ENCODE measurements at places on chromosomes 1 and 21.

DNA sequence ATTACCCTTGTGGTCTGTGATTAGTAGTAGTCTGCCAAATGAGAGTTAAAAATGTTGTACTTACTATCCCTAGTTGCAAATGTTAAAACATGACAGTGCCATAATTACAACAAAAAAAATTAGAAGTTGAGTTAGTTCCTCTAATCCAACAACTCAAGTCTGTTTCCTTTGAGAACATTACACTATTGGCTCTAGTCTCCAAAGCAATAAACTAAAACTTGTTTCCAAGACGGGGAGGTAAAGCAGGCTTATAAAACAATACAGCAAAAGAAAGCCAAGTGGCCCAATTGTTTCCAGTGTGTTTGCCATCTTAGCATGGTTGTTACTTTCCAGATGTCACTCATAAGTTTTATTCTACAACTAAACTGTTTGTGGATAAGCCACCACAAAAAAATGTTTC is 11.6 kb downstream of the KYAT3 start:
- no peak for DNase-seq

- DNase-seq = no peak
Observed at GRCh38 chr1:39085174-39085573, 59.0 kb downstream of the NDUFS5 start.

DNA sequence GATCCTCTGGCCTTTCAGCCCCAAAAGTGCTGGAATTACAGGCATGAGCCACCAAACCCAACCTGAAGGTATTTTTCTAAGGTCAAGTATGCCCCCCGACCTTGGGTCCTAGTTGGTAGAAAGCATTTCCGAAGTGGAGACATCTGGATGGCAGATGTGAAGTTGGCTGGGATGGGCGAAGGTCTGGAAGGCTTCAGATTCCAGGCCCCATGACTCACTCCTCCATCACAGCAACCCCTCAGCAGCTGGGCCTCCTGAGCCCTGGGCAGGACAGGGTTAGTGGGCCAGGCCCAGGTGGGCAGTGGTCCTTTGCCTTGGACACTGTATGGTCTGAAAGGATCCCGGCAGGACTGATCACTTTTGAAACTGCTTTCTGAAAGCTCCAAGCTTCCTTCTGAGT is 23.3 kb downstream of the NAV1 start:
- DNase-seq = no peak

DNA sequence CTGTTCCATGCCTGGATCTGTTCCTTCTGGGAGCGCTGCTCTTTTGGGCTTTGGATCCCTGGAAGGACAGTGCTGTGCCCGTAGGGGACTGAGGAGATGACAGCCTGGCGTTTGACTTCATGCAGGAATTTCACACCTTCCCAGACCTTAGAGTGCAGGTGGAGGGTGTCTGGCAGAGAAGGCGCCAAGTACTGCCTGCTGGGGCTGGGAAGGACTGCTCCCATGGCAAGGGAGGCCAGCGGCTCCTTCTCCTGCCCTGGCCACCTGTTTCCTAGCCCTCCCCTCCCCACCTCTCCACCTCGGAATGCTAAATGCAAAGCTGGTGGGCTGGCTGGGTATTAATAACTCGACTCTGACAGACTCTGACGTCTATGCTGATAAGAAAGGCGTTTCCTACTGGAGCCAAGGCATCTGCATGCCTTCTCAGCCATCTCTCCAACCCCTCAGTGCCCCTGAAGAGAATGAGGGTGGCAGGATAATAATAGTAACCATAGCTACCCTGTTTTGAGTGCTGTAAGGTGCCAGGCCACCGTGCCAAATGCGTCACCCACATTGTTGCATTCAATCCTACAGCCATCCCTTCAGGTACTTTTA is 17.5 kb upstream of the PDIK1L start:
- DNase-seq = no peak

DNA sequence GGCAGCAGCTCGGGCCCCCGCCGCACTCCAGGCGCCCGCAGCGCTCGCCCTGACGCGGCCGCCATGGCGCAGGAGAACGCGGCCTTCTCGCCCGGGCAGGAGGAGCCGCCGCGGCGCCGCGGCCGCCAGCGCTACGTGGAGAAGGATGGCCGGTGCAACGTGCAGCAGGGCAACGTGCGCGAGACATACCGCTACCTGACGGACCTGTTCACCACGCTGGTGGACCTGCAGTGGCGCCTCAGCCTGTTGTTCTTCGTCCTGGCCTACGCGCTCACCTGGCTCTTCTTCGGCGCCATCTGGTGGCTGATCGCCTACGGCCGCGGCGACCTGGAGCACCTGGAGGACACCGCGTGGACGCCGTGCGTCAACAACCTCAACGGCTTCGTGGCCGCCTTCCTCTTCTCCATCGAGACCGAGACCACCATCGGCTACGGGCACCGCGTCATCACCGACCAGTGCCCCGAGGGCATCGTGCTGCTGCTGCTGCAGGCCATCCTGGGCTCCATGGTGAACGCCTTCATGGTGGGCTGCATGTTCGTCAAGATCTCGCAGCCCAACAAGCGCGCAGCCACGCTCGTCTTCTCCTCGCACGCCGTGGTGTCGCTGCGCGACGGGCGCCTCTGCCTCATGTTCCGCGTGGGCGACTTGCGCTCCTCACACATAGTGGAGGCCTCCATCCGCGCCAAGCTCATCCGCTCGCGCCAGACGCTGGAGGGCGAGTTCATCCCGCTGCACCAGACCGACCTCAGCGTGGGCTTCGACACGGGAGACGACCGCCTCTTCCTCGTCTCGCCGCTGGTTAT is 2.8 kb downstream of the KCNJ9 start:
- peak; percentile 57 for DNase-seq

GRCh38 chr1:117544509-117545109 is 61.2 kb upstream of the TENT5C start:
- DNase-seq = no peak

DNA sequence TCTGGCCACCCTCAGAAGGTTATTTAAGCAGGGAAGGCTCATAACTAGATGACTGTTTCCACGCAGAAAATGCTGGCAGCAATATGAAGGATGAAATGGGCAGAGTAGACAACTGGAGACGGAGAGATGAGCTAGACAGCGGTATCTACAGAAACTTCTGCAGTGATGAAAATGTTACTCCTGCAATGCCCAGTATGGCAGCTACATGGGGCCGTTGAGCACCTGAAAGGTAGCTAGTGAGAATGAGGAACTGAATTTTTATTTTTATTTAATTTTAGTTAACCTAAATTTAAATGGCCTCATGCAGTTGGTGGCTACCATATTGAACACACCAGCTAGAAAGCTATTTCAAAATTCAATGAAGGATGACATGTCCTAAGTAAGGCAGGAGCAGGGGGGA is 27.3 kb downstream of the SIPA1L2 start:
- DNase-seq = no peak

GRCh38 chr1:46301808-46302640 is 1.4 kb downstream of the LRRC41 start:
- DNase-seq = peak; percentile 24

DNA sequence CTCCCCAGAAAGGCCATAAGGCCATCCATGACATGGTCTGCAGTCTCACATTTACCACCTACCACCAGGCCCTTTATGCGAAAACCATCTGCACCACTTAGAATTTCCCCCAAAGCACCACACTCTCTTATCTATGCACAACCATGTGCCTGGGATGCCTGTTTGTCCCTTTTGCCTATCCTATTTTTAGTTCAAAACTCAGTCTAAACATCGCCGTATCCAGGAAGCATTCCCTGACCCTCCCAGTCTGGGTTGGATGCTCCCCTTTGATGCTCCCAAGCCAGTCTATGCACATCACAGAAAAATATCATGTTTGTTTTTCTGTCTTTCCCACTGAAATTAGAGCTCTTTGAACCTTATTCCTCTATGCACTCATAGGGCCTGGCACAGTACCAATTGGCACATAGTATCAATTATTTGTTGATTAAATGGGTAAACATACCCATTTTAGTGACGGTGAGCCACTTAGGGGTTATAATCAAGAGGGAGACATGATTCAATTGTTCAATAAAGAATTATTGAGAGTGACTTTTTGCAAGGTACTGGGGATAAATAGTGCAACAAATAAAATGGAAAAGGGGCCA is 6.7 kb downstream of the MPL start:
- DNase-seq = no peak

DNA sequence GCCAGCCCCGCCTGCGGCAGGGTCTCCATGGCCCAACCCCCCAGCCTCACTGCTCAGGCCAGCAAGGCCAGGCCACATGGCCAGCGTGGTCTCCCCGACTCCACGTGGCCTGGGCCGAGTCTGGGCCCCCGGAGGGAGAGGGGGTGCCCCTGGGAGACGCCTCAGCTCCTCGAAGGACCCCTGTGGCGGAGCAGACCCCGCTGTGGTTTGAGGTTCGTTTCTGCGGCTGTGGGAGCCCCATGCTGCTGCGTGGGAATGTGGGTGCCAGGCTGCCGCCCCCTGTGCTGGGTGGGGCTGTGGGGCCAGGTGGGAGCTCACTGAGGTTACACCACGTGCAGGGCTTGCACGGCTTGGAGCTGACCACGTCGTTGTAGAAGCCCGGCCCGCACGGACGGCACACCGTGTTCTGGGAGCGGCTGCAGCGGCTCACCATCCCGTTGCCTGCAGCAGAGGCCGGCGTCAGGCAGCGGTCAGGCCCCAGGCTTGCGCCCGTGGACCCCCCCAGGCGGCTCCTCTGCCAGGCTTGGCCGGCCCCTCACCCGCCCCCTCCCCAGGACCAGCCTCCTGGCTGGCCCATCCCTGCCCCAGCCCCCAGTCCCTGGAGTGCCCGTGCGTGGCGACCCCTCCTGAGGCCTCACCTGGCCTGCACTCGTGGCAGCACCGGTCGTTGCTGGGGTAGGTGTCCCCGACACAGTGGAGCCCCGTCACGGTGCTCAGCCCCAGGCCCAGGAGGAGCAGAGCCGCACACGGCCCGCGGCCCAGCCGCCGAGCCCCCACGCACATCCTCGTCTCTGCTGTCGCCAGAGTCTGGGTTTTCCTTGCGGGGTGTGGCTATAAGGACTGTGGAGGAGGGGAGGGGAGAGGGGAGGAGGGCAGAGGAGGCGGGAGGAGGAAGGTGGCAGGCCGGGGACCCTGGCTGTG is at the start of gene TNFRSF4:
Gene TNFRSF4 (minus strand): TSS at position 809 of the 921 bp plus-strand sequence. CDS start 26 bp downstream, at position 783.
- peak; percentile 53 for DNase-seq

GRCh38 chr1:232984577-232985425 is 34.4 kb downstream of the NTPCR start:
- DNase-seq = no peak

DNA sequence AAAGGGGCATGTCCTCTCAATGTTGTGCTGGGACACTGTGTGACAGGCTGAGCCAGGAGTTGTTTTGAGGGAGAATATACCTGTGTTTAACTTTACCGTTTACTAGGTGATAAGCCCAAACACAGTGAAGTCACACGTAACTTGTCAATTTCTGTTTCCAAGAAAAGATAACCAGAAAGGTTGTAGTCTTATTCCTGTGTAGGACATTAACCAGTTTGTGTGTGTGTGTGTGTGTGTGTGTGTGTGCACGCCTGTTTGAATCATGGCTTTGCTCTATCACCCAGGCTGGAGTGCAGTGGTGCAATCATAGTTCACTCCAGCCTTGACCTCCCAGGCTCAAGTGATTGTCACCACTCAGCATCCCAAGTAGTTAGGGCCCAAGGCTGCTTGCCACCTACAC is 83.6 kb downstream of the MRPS6 start:
- DNase-seq = no peak

GRCh38 chr1:6972399-6972798 is 187.1 kb downstream of the CAMTA1 start:
- DNase-seq = no peak

- DNase-seq = no peak
Observed at GRCh38 chr21:36508948-36509347, 29.0 kb upstream of the CLDN14 start.

GRCh38 chr1:50332941-50333594 is 90.2 kb downstream of the DMRTA2 start:
- no peak for DNase-seq

GRCh38 chr1:70504821-70505193 is 93.7 kb downstream of the CTH start:
- no peak for DNase-seq

DNA sequence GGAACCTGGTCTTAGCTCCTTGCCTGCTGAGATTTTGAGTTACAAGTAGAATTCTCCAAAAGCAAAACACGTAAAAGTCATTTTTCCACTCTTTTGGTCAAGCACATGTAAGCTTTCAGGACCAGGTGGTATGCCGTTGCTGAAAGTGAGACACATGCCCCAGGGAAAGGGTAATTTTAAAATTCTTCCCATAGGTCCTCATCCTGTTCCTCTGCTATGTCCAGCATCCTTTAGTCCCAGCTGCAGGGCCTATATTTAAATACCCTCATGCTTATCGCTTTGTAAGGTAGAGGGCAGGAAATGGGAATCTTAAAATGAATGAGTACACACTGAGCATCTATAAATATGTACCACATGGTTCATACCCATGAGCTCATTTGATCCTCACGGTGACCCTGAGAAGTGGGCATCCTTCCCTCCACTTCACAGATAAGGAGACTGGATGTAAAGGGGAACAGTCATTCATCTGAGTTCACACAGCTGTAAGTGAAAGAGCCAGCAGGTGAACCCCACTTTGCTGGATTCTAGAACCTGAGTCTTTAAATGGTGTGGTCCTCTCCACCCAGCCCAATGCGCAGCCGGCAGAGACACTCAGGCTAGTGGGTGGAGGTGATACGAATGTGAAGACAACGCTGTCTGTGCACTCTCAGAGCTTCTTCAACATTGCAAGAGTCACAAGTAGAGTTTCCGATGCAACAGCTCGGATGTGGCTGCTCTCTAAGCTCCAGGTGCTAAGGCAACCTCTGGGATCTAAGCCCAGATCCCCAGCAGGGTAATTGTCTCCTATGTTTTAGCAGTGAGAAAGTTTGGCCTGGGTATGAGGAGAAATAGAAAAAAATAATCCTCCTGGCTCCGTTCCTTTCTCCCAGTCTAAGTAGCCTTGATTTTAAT is 163.5 kb downstream of the PLXNA2 start:
- DNase-seq = no peak

DNA sequence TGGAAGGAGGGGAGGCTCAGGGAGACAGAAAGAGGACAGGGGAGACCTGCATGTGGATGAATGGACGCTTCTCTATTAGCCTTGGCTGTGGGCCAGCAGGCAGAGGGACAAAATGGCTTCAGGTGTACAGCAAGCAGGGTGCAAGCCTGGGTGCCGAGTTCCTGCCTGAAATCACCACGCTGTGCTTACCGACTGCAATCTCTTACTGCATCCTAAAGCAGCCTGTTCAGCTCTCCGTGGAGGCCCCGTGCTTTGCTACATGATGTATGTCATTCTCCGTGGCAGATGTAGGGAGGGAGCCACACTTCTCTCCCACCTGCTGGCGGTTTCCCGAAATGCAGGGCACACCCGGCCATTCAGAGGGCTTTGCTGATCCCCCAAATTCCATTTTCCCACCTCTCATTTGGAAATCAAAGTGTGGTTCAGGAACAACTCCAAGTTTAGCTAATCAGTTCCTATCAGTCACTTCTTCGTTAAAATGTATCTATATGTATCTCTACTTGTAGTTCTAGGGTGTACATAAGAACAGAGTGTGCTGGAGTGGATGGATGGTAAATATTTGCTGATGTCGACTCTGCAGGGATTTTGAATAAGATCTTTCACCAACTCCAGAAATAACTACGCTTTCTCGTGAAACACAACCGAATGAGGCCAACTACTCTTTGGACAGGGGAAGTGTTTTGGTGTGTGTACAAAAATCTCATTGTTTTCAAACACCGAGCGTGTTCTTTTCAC is 122.3 kb upstream of the BACE2 start:
- no peak for DNase-seq
